GM19239 (cell line): ENCODE measurements at places on chromosomes 3 and 15.

GRCh38 chr15:70604666-70605315, 158.6 kb downstream of the UACA start:
- DNase-seq, result no peak

GRCh38 chr3:156227704-156228103, 107.3 kb downstream of the KCNAB1 start:
- no peak for DNase-seq

DNA sequence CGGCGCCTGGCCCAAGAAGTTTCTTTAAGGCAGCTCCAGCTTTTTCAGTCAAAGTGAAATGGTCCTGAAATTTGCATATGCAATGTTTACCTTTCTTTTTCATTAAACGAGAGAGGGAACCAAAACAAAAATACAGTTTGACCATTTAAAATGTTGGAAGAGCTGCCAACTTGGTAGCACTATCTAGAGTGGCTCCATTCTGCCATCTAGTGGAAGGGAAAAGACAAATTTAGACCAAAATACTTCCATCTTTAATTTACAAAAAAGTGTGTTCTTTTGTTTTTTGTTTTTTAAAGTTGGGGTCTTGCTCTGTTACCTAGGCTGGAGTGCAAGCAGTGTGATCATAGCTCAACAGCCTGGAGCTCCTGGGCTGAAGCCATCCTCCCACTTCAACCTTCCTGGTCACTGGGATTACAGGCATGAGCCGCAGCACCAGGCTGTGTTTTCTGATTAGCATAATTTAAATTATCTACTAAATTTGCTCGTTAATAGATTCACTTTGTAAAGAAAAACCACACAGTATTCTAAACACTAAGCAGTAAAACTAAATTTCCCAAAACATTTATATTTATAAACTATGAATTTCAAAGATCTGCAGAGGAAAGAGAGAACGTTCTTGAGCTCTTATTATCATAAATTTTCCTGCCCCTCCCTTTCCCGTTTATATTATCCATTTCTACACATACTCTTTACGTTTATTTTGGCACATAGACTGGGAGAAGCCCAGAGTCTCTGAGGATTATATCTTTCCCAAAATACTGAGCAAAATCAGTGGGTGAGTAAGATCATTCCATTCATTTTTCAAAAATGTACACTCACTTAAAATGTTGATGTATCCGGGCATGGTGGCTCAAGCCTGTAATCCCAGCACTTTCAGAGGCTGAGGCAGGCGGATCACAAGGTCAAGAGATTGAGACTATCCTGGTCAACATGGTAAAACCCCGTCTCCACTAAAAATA, 15.4 kb upstream of the RFC4 start:
- no peak for DNase-seq

DNA sequence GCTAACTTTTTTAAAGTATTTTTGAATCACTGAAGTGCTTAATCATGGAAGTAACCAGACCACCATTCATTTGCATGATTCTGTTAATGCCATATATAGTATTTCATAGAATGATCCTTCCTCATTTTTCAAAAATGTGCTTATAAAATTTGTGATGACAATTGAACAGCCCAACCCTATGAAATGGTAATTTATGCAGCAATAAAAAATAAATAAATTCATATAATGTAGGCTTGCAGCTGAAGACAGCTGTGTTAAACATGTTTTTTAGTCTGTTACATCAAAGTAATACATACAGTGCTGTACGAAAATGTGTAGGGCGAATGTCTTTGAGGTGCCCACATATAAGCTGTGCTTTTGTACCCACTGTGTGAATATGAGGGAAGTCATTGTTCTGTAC, 131.7 kb downstream of the FILIP1L start:
- DNase-seq, result no peak

DNA sequence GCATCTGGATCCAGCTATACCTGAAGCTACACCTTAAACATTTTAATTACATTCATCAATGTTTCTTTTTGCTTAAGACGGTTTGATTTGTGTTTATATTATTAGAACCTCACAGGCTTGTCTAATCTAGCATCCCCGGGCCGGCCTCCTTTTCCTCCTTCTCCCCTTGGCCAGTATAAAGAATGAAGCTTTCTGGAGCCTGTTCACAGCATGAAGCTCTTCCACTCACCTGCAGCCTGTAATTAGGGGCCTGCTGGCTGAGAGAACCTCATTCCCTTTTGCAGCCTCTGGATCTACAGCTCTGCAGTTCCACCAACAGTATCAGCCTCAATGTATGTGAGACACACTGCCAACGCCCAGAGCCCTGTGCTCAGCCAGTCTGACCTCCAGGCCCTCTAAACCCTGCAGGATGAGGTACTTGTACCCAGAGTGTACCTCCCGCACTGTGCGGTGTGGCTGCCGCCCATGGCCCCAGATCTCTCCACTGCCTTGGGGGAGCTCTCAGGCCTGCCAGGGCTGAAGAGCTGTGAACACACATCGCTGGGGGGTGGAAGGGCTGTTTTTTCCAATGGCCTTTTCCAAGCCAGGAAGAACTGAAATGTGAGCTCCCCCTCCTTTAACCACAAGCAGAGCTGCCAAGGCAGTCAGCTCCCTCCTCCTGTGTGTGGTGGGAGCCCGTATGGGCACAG, 114.7 kb upstream of the ALDH1A3 start:
- no peak for DNase-seq

GRCh38 chr3:69791919-69792399, 52.7 kb downstream of the MITF start:
- DNase-seq, result no peak

GRCh38 chr15:73330206-73331051, 38.3 kb downstream of the HCN4 start:
- no peak for DNase-seq

- DNase-seq, result no peak
Observed at GRCh38 chr15:73386886-73387506, 18.2 kb upstream of the HCN4 start.

GRCh38 chr15:40693904-40694687, 878 bp upstream of the RAD51 start:
- peak; percentile 67 for DNase-seq
